Left hindlimb (tissue), 1 donor: ENCODE measurements at places on chromosomes 2 and 18.
A peak's percentile ranks its signal among the peaks of the same experiment; 100 is the strongest.

DNA sequence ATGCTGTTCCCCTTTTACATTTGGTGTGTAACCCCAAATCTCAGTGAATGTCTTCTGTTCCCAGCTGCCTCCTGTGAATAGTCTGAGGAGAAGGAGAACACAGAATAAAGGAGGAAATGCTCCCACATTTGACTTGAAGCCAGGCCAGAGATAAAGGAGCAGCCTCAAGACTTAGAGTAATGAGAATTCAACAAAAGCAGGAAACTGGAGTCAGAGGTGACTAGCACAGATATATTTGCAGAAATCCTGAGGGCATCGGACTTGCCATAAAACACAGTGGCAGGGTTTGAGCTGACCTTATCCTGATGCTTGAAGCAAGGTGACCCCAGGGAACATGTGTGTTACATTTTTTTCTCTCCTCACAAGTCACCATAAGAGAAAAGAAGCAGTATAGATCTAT, 291.4 kb upstream of the RND3 start:
- no peak for DNase-seq

DNA sequence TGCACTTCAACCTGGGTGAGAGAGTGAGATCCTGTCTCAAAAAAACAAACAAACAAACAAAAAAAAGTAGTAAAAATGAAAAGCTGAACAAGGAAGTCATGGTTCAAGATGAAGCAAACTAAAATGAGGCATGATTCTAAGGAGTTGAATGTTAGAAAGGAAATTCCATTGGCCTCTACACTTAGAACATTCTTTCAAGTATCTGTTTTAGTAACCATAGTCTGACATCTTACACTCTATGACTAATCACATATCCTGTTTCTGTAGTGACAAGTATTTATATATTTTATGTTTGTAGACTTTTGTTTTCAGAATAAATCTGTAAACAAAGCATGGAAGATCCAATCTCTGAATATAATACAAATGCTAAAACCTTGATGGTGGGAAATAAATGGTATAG, 164.1 kb downstream of the KIAA1328 start:
- DNase-seq = no peak

GRCh38 chr18:5463390-5463789, 80.4 kb downstream of the EPB41L3 start:
- DNase-seq = no peak

DNA sequence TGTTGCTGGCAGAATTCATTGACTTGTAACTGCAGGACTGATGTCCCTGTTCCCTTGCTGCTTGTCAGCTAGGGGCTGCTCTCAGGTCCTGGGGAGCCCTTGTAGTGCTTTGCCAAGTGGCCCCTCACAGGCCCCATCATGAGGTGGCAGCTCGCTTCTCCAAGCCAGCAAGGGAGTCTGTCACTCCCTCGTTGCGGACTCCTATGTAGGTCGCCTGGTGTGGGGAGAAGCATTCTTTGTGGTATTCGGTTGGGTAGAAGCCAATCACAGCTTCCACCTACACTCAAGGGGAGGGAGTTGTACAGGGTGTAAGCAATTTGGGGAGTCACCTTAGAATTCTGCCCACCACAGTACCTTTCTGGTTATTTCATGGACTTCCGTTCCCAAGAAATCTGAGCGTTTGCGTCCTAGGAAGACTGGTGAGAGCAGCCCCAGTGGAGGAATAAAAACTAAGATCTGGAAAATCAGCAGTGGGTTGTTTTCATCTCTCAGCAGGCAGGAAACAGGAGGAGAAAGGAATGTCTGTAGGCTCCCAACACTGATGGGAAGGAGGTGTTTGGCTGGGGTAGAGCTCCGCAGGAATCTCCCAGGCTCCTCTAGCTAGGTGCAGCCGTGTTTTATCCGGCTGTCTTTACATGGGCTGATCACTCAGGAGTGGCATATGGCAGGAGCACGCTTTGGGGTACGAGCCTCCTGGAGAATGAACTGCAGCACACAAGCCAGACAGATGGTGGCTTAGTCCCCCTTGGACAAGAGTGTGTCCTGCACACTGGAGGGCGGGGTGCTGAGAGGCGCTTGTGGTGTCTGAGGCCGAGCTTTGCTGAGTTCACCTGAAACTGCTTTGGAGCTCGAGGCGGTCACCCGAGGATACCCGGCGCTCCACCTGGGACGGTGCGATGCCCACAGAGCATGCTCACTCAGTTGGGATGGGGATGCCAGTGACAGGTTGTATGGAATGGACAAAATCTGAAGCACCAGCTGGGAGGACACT, 58.3 kb downstream of the LDLRAD4 start:
- DNase-seq = peak; percentile 55

GRCh38 chr18:41021089-41021488, 933.9 kb upstream of the PIK3C3 start:
- no peak for DNase-seq

GRCh38 chr2:54429054-54429453, 27.1 kb upstream of the SPTBN1 start:
- no peak for DNase-seq

- no peak for DNase-seq
Observed at GRCh38 chr2:237996021-237996593, 29.3 kb downstream of the UBE2F start.

DNA sequence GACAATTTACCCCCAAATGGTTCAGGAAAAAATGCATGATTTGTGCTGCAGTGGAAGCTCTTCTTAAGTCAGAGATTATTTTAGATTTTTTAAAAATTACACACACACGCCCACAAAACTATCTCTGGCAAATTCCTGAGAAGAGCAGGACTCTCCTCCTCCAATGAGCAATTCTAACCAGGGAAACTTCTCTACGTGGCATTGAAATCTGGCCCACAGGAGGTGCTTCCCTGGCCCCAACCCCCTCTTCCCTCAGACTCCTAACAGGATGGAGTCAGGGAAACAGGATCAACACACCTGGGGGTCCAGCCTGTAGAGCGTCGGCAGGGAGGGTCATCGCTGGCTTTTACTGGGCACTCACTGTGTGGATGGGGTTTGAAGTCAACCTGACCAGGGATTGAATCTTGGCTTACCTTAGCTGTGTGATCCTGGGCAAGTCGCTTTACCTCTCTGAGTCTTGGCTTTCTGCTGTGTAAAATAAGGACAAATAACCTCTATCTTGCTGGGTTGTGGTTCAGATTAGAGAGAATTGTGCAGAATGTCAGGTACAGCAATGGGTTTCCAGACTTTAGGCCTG, 65.4 kb upstream of the ASAP2 start:
- no peak for DNase-seq

DNA sequence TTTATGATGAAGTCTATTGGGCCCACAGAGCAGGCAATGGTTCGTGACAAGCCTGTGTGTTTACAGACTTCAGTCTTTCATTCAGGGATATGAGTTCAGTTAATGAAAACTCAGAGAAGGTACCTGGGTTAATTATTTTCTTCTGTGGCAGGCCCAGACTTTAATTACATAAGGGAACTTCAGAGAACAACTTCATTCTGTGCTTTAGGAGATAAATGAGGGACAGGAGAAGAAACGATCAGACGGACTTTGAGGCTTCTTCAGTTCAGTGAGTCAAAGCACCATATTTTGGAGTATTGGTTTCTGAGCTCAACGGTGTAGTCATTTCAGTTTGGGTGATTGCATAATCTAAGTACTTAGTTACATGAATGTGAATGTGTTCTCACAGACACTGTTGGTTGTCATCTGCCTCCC, 203.0 kb upstream of the KCNJ3 start:
- DNase-seq = no peak

DNA sequence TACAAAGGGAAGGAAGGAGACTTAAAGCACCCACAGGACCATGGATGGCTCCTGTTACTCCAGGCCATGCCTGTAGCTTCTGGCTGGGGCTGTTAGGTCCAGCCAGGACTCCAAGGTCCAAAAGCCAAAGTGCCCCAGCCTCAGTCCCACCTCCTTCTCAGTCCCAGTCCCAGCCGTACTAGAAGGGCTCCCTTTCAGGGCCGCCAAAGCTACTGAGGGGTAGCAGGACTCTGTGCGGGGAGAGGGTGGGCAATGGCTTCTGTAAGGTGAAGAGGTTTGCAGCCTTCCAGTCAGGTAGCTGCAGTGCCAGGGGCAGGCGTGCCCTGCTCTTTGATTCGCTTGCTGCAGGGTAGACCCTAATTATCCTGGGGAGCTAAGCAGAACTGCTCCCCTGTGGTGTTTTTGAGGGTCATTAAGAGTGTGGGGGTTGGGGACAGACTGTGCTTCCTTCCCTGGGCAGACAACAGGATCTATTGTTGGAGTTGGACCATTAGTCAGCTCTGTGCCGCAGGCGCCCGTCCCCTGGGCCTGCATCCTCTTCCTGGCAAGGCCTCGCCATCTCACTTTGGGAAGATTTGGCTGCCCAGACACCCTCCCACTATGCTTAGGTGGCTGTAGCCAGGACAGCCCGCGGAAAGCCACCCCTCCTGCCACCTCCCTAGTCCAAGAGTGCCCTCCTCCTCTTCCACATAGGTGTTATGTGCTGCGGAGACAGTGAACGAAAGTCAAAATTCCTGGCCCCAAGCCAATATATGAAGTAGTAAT, 118.8 kb downstream of the ZBTB7C start:
- DNase-seq = no peak

DNA sequence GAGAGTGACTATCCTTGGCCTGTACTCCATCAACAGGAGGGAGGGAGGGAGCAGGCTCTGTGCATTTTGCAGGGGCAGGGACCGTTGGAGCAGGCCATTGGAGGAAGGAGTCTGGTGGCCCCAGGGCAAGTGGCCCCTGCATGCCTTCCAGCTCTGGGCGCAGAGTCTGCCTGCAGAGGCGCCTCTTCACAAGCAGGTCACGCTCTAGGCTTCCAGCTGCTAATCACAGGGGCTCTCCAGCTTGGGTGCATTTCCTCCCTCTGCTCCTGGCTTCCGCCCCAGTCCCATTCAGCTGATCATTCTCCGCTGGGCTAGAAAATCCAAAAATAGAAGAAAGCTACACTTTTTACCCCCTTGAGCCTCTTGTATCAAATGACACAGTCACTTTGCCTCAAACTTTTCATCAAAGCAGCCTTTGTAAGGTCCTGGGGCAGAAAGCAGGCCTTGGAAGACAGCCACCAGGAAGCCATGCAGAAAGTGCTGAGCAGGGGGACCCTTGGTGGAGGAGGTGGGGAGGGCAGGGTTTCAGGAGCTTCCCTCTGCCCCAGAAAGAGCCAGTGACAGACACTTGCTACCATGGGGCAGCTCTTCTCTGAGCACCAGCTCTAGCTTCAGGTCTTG, 11.3 kb downstream of the TMEM247 start:
- DNase-seq = peak; percentile 56

DNA sequence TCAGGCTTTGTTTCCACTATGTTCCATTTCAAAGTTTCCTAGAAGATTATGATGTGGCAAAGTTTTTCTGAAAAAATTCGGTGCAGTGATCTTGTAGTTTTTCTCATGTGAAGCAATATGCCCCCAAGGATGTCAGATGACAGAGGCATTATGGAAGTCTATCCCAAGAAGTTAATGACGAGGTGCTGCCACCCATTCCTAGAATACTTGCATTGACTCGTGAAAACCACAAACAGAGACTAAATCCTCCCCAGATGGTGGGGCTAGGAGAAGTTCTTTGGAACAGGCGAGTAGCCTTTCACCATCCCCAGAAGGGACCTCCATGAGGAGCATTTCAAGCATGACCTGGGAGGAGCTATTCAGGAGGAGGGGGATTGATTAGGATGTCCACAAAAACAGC, 40.2 kb upstream of the COPS8 start:
- DNase-seq = no peak
